T-helper 2 cell (primary cell): ENCODE measurements at places on chromosomes 7 and 10.

DNA sequence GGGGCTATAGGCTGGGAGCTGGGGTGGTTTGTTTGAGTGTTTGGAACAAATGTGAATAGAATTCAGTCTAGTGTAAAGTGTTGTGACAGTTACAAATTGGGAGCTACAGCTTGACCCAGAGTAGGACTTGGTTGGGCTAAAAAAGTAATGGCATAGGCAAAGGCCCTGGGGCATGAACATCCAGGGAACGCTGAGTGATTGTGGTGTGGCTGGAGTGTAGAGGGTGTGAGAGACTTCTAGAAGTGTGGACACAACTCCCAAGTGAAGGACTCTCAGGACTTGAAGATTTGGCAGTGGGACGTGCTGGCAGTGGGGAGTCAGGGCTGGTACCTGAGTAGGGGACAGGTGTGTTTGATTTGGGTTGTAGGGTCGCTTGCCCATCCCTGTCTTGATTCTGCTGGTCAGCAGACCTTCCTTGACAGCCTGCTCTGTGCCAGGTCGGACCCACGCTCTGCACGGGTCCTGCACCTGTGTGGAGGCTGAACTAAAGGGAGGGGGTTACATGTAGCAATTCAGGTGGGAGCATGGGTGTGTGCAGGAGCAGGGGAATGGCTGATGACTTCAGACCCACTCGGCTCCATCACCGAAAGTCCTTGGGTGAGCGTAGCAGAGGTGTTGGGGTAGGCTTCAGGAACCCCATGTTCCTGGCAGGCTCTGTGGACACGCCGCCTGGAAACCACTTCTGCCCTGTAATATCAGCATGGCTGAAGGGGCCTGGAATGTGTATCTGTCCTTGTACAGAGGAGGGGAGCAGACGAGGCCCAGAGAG, 43.3 kb downstream of the ZMIZ1 start:
- DNase-seq, result no peak

- no peak for DNase-seq
Measured at GRCh38 chr7:26038201-26038990, 113.6 kb upstream of the NFE2L3 start.

DNA sequence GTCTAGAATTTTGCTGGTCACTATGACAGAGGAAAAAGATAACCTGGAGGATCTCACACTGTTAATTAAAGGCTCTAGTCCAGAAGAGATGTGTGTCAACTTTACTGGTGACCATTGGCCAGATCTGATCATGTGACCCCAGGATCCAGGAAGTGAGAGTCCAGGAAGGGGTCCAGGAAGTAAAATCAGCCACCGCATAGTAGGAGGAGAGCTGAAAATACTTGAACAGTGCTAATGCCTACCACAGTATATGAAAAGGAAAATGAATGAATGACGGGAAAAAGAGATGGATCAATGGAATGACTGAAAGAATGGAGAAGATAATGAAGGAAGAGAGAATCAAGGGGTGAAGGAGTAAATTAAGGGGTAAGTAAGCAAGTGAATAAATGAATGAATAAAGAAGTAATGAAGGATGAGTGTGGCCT, 415.3 kb downstream of the RPS24 start:
- no peak for DNase-seq

- no peak for DNase-seq
Measured at GRCh38 chr7:15839416-15840100, 153.1 kb upstream of the MEOX2 start.

DNA sequence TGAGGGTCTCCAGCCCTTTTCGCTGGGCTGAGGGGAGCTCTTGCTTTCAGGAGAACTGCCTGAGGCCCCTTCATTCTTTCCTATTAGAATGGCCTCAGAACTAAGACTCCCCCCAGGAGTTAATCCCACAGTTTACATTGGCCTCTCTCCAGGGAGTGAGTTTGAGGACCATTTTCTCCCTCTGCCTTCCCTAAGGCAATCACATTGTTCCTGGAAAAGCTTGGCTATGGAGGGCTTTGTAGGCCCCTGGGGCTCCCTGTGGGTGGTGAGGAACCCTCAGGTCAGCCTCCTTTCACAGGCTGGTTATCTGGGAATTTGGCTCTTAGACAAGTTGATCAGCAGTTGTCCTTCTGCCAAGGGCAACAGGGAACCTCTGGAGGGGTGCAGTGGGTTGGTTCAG, 343.7 kb downstream of the RPS24 start:
- no peak for DNase-seq
